ENCODE measurements at places on chromosomes 6 and 20.

DNA sequence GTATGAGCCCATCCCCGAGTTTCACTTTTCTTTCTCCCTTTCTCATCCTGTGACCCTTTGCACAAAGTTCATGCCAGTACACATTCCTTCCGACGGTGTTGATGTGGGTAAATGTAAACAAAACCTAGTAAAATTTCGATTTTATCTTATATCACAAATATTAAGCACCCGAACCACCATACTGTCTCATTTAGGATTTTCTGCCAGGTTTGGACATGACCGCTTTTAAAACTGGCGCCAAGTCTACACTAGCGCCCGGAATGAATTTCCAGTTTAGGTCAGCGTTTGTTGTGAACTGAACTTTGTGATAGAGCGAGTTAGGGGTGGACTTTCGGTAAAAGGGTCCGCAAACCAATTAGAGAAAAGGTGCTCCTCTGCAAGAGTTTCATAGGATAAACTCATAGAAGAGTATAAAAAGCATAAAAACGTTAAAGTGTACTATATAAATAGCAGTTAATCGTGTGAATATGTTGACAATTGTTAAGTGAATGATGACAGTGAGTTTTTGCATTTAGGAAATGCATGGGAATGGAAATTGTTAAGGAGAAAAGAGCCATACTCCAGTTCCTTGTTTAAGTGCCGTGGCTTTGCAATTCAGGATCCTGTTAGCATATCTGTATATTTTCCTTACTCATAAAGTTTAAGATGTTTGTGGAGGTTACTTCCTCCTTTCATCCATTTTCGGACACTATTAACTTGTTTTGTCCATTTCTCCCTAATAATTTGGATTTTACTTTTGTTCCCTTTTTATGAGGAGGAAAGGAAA, 937 bp downstream of the AKAP7 start:
- DNase-seq = no peak

DNA sequence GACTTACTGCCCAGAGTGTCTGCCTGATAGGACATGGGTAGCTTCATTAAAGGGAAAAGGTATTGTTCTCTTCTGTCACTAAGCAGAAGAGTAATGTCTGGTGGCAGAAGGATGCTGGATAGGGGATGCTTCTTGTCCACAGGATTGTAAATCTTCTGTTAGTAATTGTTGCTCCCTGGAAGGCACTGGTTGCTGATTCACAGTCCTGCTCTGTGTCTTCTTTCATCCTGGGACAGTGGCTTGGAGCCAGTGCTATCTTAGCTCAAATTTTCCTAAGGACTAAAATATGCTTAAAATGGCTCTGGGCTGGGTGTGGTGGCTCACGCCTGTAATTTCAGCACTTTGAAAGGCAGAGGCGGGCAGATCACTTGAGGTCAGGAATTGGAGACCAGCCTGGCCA, 48.0 kb downstream of the SYTL3 start:
- DNase-seq = no peak

GRCh38 chr6:13229205-13230085, 98.9 kb downstream of the TBC1D7 start:
- DNase-seq = no peak

GRCh38 chr6:144285798-144286502, 815 bp downstream of the UTRN start:
- DNase-seq = peak; percentile 19

GRCh38 chr6:41374618-41375590, 39.5 kb downstream of the NCR2 start:
- DNase-seq = no peak

- DNase-seq = no peak
Observed at GRCh38 chr20:46027245-46027853, 1.7 kb upstream of the SLC12A5 start.

DNA sequence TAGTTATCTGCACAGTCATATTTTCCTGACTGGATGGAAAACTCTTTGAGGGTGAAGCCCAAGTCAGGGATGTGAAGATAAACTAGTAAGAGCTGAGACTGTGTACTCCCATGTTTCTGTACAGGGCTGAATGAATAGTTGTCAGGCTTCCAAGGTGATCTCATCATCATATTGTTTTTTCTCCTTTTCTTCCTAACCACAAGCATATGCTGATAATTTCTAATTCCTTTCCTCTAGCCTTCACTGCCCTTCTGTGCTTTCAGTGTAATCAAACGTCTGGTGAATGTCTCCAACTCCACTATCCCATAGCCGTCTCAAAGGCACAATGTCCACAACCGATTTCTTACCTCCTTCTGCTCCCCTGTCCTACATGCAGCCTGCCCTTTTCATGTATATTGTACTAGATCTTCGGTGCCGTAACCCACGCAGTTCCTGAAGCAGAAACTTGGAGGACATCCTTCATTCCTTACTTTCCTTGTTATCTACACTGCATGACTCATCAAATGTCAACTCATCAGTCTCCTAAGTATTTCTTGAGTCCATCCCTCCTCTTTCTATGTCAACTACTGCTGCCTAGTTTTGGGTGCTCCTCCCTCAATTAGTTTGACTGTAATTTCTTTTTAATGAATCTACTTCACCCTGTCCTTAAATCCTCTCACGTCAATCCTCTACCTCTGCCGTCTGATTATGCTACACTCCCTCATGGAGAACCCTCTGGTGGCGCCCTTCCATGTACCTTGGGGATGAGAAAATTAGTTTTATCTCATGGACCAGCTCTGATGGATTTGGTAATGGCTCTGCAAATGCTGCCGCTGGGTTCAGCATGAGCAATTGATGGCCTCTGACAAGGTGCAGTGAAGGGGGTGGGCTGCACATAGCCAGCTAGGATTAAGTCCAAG, 21.9 kb downstream of the NCOA7 start:
- no peak for DNase-seq

DNA sequence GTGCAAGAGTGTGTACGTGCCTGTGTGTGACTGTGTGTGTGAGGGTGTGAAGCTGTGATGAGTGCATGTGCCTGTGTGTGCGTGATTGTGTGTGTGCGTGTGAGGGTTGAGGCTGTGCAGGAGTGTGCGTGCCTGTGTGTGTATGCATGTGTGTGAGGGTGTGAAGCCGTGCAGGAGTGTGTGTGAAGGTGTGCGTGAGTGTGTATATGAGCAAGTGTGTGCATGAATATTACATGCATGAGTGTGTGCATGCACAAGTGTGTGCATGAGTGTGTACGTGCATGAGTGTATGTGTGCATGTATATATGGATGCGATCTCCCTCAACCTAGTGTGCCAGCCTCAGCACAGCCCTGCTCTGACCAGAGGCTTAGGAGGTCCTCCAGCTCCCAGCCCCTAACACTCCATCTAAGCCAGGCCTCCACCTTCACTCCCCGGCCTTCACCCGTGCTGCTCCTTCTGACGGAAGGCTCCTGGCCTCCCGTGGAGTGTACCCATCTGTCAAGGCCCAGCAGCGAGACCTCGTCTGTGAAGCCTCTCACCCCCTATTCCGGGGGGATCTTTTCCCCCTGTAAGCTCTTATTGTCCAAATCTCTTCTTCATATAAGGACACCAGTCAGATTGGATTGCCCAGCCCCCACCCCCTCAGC, 19.9 kb upstream of the PHACTR3 start:
- no peak for DNase-seq

- no peak for DNase-seq
Observed at GRCh38 chr20:57672164-57672563, 37.7 kb downstream of the PMEPA1 start.

DNA sequence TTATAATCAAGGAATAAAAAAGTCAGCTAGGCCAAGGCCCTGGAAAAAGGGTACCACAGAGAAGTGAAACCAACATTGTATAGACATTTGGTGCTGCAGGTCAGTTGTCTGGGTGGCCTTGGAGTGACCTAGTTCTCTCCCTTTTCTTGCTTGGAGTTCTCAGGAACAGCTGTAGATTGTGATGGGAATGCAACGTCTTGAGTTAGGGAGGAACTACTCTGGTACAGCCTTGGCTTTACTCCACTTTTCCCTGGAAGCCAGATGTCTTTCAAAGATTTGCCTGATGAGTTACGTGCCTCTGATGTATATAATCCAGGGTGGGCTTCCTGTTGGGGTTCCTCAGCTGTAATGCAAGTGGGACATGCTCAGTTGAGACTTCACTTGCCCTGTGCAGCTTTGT, 694.7 kb downstream of the HTR1B start:
- no peak for DNase-seq

GRCh38 chr6:83853178-83854000, at the start of gene RIPPLY2:
TSS of gene RIPPLY2 (plus strand) at chr6:83853360. CDS start at chr6:83853417, 57 bp downstream.
- no peak for DNase-seq

GRCh38 chr6:169160091-169160854, 93.4 kb downstream of the THBS2 start:
- DNase-seq = no peak

DNA sequence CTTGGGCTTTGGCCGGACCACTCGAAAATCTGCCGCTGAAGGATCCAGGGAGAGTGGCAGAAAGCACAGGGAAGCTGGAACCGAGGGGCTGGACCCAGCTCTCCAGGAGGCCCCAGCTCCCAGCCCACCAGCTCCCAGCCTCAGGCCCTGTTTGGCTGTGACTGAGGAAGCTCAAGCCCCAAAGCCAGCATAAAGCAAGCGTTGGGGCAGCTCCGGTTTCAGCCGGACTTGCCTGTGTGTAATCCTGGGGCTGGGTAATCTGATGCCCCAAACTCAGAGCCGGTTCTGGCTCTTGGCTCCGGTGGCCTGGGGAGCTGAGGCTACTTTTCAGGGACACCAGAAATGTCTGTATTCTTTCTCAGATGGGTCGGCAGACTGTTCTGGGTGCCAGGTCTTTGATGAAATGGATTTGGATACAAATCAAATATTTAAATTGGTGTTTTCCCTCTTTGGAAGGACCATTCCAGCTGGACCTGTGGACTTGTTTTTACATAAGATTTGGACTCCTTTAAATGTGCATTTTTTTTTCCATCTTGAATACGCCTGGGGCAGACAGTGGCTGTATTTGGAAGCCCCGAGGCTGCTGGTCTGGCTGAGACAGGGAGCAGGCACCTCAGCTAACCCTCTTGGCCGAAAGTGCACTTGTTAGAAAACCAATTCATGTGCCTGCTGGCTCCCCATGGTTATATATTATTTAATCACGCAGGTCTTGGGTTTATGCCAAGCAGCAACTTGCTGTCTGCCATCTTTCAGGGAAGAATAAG, 29.7 kb downstream of the RPP40 start:
- no peak for DNase-seq

DNA sequence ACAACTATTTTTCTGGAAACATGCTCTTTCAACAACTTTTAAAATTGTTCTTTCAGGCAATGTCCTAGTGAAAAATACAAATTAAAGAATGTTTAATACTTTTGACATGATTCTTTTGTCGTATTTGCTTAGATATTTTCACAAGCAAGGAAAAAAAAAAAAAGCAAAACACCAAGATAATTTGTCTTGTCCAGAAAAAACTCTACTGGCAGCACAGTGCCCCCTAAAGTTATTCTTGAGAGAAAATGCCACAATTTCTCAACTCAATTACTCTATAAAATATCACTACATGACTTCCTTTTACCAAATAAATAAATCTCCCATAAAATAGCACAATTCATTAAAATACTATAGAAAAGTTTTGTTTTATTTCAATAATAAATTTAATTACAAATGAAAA, 652.5 kb upstream of the EPHA7 start:
- DNase-seq = no peak

DNA sequence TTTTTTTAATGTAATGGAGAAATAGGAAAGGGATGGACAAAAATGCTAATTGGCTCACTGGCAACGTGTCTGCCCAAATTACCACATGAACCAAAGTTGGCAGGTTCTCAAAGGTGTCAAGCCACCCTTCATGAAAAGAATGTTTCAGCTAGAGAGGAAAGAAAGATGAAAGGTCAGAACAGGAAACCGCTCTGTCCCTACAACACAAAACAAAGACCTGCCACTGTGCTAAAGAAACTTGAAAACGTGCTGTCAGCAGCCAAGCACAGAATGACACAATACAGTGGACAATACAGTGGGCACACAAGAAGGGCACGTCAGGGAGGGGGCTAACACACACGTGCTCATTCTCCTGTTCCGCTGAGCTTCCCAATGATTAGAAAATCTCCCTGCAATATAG, 4.9 kb downstream of the PREP start:
- no peak for DNase-seq

DNA sequence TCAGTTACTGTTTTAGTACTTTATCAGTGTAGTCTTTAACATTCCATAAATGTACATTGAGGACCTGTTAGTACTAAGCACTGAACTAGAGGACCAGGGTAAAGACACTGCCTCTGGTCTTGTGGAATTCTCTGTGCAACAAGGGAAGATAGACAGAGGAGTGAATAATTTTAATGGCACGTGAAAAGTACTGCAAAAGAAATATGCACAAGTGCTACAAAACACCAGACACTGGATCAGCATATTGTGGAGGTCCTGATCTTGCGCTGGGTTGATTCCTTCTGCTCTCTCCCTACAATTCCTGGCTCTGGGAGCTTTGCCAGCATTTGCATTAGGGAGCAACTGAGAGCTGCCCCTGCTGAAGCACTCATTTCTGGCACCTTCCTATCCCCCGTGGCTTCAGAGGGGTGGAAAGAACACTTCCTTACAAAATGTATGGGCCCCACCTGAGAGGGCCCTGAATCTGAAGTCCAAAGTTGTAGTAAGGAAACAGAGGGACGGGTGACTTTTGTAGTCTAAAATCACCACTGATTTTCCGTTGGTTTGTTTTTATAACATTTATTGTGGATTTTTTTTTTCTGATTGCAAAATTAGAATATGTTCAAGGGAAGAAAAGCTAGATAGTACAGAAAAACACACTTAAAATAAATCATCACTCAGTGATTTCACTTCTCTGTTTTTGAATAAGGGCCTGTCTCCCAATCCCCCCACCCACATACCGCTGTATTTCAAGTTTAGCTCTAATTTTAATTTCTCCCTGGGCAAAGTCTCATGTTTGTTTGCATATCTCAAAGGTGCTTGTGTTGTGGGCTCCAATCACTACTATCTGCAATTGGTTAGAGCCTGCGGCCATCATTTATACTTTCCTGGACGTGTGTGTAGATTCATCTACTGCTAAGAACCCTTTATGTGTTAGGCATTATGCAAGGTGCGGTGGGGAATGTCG, 4.9 kb downstream of the PKIG start:
- DNase-seq = no peak

GRCh38 chr6:111989743-111990142, 64.2 kb upstream of the CCN6 start:
- DNase-seq = no peak

DNA sequence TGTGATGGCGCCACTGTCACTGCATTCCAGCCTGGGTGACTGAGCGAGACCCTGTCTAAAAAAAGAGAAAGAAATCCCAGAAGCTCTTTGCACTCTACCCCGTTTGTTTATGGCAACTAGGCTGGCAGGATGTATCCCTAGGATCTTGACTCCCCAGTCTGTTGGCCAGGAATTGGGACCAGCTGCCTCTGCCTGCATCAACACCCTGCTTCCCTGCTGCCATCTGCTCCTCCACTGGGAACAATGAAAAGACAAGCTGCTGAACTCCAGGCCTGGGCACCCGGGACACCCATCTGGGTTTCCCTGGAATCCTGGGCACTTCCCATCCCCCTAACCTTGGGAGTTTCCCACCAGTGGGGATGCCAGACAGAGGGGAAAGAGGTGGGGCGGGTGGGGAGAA, 64.9 kb downstream of the CPNE5 start:
- DNase-seq = no peak

DNA sequence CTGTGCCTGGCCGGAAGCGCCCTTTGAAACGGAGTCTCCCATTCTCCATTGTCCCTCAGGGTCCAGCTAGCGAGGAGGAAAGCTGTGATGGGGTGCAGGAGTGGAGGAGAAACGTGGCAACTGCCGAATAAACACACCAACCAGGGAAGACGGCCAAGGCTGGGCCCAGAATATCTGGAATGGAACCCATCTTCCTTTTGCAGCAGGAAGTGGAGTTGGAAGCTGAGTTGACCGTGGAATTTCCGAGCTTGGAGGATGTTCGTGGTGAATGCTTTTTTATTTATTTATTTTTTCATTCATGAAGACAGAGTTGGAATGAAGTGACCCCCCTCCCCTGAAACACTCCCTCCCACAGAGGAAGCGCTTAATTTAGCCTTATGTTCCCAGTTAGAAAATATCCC, 105.6 kb upstream of the RNF24 start:
- DNase-seq = no peak

Measured in activated CD8-positive, alpha-beta memory T cell treated with anti-CD3 and anti-CD28 coated beads for 1 hour (primary cell).